Cortex of kidney (tissue), 1 donor: ENCODE measurements at places on chromosomes 6 and 20.

DNA sequence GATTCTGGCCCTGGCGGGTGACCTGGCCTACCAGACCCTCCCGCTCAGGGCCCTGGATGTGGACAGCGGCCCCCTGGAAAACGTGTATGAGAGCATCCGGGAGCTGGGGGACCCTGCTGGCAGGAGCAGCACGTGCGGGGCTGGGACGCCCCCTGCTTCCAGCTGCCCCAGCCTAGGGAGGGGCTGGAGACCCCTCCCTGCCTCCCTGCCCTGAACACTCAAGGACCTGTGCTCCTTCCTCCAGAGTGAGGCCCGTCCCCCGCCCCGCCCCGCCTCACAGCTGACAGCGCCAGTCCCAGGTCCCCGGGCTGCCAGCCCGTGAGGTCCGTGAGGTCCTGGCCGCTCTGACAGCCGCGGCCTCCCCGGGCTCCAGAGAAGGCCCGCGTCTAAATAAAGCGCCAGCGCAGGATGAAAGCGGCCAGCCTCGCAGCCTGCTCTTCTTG lies 868 bp upstream of the SLC2A4RG start:
- no peak for DNase-seq

GRCh38 chr6:45855642-45856394 lies 159.8 kb downstream of the CLIC5 start:
- DNase-seq = no peak

GRCh38 chr6:97524811-97525210 lies 241.8 kb upstream of the MMS22L start:
- no peak for DNase-seq

DNA sequence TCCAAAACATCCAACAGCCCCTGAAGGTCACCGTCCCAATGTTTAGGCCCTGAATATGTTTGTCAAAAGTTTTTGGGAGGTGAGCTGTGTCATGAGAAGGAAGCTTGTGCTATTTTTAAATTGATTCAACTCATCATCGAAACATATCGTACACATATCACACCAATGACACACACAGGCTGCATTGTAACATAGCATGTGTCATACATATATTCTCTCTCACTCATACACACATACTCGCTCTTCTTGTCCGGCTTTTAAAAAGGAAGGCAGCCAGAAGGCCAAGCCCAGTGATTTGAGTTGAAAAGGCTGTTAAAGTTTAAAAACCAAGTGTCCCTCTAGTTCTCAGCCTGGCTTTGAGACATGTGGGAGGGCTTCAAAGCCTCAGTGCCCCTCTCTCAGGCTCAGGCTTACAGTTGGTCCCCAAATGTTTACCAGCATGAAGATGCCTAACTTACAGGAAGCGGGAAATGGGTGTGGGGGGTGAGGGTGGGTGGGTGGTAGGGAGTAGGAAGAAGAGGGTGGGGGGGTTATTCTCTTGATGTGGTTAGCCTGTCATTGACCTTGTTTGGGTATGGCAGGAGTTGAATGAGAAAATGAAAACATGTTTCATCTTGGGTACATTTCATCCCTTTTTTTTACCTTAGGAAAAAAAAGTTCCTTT lies 3.3 kb upstream of the PRDM1 start:
- no peak for DNase-seq

GRCh38 chr6:135054226-135054568 lies 425 bp downstream of the HBS1L start:
- no peak for DNase-seq

DNA sequence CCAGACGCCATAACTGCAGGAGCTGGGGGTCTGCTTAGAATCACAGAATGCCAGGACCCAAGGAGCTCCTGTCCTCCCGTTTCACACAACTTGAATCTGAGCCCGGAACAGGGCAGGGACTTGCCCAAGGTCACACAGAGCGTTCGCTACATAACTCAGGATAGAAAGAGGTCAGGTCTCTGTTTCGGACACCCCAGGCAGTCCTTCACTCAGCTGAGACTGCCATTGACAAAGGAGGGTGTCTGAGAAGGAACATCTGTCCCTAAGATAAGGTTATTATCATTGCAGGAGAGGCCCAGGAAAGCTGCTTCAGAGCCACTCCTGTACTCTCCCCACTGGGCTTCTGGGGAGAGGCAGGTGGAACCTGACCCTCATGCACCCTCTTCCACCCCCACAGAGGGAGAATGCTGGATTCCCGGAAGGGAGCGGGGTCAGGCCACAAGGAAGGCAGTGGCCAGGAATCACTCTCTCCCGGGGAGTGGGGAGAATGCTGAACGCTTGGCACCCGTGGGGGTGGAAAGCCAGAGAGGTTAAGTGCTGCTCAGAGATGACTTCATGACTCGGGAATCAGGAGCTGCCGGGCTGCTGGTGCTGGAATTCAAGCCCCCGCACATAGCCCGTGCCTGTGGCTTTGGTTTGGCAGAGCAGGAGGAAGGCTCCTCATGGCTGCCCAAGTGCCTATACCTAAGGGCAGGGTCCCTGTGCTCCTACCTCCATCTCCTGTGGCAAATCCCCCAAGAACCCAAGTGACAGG lies 10.7 kb downstream of the SDC4 start:
- DNase-seq = peak; percentile 26

GRCh38 chr6:149357726-149358538 lies 40.4 kb downstream of the TAB2 start:
- no peak for DNase-seq

DNA sequence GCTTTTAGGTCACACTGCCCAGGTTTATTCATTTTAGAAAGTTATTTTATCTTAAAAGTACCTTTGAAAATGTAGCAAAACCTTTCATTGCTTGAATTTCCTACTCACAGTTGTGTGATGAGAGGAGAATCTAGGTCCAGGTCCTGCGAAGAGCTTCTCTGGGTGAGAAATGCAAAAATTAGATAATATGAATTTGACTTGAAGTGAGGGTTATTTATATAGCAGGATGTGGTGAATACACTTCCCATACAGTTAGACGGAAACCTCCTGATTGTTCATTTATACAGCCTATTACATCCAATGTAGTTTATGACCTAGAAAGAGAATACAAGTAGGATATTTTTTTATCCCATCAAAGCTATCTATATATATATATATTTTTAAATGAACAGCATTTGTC lies 30.5 kb downstream of the CDKAL1 start:
- no peak for DNase-seq

GRCh38 chr6:3162565-3163247 lies 5.4 kb upstream of the TUBB2A start:
- DNase-seq = no peak

GRCh38 chr20:52577696-52578095 lies 386.1 kb upstream of the ZFP64 start:
- DNase-seq = no peak

DNA sequence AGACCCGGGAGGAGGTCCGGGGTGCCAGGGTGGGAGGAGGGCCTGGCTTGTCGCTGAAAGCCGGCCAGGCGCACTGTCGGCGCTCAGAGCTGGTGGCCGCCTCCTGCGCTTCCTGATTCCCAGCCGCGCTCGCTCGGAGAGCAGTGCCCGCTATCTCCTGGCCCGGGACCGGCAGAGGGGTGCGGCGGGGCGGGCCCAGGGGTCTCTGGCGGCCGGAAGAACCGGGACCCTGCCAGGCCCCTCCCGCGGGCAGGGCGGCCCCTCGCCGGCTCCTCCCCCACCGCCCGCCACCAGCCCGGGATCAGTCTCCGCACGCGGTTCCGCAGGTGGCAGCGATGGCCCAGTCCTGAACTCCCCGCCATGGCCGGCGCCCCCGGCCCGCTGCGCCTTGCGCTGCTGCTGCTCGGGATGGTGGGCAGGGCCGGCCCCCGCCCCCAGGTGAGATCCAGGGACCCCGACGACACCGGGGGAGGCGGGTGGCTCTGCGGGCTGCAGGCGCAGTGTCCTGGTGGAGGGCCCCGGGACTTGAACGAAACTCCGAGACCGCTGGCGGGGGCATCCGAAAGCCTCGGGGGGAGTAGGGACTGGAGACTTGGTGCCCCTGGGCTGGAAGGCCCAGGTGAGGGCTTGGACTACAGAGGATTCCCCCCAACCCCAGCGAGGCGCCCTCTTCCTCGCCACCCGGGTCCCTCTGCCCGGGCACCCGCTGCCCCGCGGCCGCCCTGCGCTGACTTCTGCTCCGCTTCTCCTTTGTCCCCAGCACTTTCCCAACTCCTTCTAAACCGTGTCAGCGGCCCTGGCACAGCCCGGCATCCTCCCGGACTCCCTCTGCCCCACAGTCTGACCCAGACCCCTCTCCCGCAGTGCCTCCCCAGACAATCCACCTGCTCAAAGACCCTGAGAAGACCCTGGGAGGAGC lies at the start of gene GLP1R:
TSS of gene GLP1R (plus strand) at position 301 of the 919 bp plus-strand sequence. CDS start at position 361, 60 bp downstream.
- no peak for DNase-seq

DNA sequence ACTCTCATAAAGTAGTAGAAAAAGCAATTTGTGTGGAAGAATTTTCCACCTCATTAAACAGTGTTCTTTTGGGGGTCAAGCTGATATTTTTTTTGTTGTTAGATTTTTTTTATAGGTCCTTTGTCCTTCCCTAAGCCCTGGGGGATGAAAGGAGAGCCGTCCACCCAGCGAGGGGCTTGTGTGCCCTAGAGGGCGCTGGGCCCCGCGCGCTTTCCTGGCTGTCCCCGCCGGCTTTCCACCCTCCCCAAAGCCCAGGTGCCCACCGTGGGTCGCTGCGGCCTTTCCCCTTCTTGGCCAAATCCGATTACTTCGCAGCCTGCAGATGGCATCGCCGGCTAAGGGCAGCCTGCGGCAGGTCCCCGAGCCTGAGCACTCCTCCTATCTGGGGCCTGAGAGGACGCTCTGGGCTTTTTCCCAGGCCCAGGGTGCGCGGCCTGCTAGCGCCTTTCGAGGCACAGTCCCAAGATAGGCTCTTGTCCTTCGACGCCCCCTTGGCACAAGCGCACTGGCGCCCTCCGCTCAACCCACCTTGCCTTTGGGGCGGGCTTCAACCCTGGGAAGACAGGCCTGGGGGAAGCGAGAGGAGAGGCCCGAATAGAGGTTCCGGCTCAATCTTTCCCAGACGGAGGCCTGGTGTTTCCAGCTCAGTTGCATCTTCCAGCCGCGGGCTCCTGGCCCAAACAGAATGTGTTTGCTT lies 33.6 kb downstream of the TFAP2A start:
- DNase-seq = no peak

DNA sequence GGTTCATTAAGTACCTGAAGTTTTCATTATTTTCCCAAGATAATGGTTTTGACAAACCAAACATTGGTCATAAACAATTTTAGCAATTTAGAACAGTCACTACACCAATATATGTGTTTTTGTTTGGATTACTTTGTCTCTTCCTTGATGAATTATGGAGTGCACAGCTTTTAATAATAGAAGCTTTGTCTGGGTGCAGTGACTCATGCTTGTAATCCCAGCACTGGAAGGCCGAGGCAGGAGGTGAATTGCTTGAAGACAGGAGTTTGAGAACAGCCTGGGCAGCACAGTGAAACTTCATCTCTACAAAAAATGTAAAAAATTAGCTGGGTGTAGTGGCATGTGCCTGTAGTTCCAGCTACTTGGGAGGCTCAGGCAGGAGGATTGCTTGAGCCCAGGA lies 89.4 kb upstream of the ANKEF1 start:
- no peak for DNase-seq

DNA sequence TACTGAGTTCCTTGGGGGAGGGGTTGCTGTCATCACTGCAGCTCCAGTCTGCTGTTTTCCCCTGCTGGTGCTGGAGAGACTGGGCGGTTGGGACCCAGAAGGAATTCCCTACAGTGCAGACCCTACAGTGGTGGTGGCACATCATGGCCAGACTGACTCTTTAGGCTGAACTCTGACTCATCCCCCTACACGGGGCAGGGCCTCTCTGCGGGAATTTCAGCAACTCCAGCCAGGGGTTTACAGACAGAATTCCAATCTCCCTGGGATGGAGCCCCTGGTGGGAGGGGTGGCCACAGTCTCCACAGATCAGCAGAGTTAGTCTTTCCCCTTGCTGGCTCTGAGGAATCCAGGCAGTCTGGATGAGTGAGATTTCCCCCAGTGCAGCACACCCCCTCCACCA lies 46.9 kb upstream of the MAPK13 start:
- no peak for DNase-seq

- DNase-seq = no peak
Measured at GRCh38 chr20:50588034-50588736, 78.0 kb downstream of the PTPN1 start.

DNA sequence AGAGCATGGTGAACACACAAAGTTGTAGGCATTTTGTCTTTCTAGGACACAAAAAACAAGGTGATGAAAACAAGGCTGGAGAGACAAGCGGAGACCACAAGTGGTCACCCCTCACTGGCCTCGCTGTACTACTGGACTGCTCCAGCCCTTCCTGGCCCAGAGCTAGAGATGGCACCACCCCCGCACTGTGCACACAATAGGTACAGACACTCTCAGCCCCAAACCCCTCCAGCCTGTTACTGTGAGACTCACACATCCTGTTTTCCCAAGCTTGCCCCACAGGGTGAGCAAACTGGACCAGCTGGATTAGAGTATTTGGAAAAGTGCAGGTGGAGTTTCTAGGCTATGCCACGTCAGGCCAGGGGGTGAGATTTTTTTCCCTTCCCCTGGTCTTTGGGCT lies 8.4 kb upstream of the ZSWIM1 start:
- no peak for DNase-seq

DNA sequence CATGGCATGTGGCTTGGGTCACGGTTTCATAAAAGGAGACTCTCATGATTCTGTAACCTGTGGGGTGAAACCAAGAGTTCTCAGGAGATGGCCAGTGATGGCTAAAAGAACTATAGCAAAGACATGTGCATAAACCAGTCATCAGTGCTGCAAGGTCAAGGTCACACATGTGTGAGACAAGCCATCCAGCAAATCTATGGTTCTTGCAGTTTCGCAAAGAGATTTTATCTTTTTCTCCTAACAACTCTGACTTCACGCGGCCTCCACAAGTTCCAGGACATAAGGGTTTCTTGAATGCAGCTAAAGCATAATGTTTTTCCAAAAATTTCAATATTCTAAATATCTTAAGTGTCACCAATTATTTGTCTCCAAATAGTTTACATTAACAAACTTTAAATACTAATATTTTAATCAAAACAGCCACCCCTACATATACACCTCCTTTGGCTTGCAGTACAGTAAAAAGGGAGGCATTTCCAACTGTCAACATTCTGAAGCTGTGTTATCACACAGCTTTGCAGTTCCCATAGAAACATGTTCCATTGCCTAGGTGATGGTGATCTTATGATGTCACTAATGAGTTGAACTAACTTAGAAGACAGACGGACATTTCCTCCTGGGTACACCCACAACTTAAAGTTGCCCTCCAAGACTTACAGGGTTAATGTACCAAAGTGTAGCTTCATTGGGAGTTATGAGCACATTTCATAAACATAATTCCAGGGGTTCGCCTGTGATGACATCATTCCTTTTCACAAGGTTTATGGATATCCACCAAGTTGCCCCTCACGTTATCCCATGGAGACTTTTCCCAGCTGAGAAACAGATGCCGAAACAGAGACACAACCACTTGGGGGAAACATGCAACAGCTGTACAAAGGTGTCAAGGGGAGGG lies 250.9 kb upstream of the PDE10A start:
- DNase-seq = no peak

DNA sequence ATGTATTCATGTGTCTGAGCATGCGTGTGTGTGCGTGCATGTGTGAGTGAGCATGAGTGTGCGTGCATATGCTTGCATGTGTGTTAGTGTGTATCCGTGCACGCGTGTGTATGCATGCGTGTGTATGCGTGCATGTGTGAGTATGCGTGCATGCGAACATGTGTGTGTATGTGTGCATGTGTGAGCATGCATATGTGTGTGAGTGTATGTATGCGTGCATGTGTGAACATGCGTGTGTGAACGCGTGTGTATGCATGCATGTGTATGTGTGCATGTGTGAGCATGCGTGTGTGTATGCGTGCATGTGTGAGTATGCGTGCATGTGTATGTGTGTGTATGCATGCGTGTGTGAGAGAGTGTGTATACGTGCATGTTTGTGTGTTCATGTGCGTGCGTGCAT lies 77.9 kb downstream of the SMOC2 start:
- DNase-seq = no peak
